ENCODE measurements at places on chromosomes 7 and 10.

- DNase-seq: no peak
Observed at GRCh38 chr7:4845740-4846142, 16.1 kb downstream of the PAPOLB start.

DNA sequence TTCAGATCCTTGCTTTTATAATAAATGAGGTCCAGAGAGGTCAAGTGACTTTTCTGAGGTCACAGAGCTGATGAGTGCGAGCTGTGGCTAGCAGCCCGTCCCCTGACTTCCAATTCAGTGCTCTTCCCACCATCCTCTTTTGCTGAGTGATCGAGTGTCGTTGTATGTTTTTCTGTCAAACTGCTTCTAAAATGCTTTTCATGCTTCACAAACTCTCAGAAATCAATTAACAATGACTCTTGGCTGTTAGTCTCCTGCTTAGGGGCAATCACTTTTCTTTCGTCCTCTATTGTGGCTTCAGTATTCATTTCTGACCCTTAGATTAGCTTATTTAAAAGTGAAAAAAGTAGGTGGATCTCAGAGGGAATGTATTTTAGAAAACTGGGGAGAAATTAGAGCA is 423.7 kb downstream of the DPP6 start:
- DNase-seq: no peak

DNA sequence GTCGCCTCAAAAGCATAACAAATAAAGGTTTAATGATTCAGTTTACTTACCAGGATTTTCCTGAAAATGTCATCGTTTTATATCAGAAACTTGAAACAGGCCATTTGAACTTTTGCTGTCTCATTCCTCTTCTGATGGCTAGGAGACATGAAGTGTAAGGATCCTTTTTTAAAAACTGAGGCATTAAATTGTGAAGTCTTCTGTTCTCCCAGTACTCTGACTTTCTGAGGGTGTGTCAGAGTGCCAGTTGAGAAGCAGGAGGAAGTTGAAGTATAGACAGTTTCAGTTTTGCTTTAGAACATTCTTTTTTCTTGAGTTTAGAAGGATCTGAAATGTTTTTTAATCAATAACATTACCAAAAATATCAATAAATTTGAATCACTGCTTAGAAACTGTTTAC is at the start of gene SAMD9L:
SAMD9L (minus strand) TSS at position 242 of the 400 bp plus-strand sequence. CDS start 12,414 bp downstream, outside the sequence.
- DNase-seq: no peak

DNA sequence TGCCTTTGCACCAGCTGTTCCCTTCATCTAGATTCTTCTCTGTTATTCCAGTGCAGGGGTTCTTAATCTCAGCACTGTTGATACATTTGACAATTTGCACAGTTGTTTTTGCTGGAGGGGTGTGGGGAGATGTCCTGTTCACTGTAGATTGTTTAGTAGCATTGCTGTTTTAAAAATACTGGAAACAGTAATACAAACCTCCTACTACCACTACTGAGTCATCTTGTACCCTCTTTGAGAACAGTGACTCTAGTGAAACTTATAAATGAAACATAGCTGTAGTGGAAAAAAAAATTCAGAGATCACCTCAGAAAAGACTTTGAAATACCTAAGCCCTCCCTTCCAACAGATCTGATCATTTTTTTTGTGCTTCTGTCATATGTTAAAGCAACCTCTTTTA is 154.8 kb upstream of the TMEM196 start:
- no peak for DNase-seq

GRCh38 chr10:26527018-26527417 is 88.9 kb downstream of the APBB1IP start:
- no peak for DNase-seq

DNA sequence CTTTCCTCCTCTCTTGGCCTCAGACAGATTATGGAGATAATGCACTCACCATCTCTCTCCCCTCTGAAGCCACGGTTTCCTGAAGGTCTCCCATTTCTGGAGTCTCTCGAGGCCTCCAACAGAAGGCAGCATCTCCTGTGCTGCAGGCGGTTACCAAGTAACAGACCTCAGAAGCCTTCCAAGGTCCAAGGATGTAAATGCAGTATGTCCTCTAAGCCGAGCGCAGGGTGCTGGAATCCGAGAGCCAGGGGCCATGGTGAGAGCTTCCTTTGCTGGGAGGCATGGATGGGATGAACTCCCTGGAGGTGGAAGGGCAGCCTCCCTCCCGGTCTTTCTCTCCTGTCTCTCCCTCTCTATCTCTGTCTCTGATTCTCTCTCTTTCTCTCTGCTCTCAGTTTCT is 79.8 kb downstream of the ADARB2 start:
- DNase-seq: no peak
